ENCODE measurements at places on chromosomes 6 and 20.

DNA sequence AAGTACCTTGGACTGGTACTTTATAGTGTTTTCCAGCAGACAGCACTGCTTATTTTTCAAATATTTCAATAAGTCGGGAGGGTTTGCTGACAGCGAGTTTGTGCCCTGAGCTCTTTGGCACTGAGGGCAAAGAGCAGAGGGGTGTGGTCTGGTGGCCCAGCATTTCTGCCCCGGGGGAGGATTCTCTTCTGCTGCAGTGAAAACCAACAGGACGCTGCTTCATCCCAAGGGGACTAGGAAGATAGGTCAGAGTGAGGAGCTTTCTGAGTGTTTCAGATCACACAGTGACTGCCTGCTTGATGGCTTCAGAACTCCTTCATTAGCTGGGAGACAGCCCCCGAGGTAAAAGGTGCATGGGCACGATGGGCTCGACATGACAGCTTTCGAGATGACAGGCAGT, 8.6 kb downstream of the ULBP2 start:
- DNase-seq, result no peak

GRCh38 chr20:5810800-5811422, 60.7 kb downstream of the SHLD1 start:
- DNase-seq, result no peak

DNA sequence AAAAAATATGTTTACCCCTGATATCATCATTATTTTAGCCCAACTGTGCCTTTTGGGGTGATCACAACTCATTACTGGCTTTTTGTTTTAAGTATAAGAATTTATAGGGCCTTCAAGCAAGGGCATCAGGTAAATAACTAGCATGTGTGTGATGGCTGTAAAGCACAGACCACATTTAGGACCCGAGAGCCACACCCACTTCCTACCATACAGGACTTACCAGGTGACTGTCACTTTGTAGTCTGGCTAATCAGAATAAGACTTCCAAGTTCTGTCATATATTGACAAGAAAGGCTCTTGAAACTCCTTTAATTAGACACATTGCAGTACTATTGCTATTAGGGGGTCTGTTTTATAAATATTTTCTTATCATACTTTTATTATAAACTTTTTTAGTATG, 31.1 kb downstream of the TMEM242 start:
- no peak for DNase-seq

DNA sequence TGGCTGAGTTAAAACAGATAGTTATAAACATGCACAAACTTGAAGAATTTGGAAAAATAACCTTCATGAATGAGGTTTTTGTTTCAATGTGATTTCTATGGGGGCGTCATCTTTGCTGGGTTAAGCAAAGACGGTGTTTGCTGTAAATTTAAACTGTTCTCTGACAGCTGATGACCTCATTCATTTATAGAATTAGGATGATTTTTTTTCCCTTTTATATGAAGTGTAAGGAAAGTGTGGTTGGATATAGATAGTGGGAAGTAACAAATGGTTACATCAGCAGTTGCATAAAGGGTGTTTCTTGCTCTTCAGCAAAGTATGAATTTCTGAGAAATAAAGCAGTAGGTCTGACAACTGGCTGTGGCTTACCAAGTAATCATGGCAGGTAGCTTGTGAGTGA, 137.2 kb upstream of the CENPW start:
- no peak for DNase-seq

DNA sequence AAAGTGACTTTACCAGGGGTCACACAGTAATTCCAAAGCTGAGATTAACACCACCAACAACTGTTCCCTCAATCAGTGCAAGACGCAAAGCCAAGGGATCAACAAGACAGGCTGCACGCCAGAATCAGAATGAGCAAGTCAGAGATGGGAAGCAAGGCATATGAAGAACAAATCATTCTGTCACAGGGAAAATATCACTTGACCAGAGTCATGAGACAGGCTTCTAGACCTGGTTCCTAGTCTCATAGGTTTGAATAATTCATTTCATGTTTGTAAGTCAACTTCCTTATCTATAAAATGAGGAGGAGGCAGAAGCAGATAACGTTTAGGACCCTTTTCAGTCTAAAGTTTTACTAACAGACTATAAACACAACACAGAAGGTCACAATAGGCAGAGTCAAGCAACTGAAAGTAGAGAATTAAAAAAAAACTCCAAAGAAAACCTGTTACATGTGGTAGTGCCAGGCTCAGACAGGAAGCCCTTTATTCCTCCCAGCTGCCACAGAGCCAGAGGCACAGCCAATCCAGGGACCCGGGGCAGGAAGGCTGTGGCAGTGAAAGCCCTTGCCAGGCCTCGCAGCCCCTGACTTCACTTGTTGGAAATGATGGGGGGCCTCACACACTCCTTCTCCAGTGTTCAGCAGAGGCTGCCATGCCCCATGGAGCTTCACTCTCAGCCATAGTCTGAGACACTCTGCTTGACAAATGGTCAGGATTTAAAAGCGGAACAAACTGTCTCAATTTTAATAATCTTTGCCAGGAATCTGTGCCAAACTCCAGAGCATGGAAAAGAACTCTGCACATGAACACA, 29.2 kb upstream of the DST start:
- no peak for DNase-seq

DNA sequence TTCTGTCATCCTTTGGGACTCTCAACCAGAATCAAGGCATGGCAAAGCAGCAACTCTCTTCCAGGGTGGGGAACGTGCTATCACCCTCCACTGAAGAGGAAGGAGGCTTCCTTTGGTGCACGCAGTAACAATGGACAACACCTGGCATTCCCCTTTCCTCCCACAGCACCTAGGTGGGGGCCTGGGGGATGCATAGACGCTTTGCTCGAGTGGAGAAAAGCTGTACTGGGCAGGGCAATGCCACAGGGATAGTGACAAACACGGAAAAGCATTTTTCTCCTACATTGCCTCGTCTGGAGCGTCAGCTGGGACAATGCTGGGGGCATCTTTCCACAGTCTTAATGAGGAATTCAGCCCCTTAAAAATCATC, 82.9 kb downstream of the GMPR start:
- DNase-seq, result no peak

DNA sequence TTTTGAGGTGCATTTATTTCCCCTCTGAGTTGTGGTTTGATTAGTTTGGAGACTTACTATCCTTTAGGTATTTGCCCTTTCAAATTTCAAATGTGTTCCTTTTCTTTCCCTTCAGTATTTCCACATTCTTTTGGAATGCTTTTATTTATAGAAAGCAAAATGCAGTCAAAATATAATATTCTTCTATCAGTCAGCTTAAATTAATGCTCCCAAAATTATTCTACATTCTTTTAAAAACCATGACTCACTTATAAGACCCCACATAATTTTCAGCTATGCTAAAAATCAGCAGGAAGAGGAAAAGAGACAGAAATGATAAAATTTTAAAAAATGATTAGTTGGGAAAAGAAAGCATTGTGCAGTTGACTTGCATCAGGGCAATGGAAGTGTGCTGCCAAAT, 180.0 kb upstream of the SMLR1 start:
- DNase-seq, result no peak

GRCh38 chr6:89501222-89501621, 68.3 kb downstream of the ANKRD6 start:
- DNase-seq, result peak; percentile 14

GRCh38 chr20:15164726-15165125, 827.3 kb upstream of the FLRT3 start:
- no peak for DNase-seq

DNA sequence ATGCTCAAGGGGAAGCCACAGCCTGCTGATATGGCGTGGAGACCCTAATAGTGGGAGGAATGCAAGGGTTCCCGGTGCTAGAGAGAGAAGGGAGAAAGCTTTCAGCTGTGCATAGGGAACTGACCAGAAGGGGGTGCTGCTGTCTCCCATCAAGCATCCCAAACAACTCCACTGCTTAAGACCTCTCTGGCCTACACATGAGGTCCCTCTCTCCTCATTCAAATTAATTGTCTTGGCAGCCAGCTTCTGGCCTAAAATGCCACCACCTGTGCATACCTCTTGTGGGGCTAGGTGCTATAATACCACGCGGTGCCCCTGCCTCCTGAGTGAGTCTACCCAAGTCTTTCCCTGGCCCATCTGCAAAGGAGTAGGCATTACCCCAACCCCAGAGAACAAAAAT, 14.5 kb downstream of the ADISSP start:
- DNase-seq, result peak; percentile 7

DNA sequence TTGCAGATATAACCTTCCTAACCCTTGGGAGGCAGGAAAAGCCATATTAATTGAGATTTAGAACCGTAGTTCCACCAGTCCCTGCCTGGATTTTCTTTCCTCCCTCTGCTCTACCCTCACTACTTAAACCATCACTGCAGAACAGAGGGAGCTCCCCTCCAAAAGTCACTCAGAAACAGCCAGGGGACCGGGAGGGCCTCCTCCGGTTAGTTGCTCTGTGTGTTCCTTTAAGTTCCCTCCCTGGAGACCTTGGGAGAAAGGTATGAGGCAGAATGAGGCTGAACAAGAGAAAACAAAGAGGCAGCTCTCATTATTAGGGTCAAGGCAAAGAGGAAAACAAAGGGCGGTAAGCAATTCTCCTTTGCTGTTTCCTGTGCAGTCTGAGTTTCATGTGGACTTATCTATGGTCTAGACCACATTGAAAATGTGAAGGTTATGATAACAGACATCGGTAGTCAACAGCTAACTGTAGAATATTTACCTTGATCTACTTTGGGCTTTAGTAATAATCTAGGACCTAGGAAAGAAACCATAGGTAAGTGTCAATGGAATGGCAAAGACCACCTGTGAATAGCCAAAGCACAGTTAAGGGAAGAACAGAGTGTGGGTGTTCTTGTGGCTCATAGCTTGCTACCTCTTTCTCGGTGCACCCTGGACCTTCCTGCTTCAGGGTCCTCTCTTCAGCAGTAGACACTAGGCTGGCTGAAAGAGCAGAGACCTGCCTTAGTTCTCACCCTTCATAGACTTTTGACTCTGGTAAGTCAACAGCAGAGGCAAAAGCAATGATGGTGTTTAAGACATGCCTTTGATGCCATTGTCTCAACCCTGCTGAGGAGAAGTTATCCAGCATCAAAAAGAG, 250.9 kb upstream of the CITED2 start:
- no peak for DNase-seq

DNA sequence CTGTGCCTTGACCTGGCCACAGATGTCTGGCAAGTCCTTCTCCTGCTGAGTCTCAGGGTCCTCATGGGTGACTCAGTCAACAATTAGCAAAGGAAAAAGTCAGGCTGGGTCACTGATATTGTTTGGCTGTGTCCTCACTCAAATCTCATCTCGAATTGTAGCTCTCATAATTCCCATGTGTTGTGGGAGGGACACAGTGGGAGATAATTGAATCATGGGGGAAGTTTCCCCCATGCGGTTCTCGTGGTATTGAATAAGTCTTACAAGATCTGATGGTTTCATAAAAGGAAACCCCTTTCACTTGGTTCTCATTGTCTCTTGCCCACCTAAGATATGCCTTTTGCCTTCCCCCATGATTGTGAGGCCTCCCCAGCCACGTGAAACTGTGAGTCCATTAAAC, 45.7 kb downstream of the PREX1 start:
- no peak for DNase-seq

- no peak for DNase-seq
These were observed 1.1 kb downstream of the GNL1 start for GRCh38 chr6:30554962-30555815.

- DNase-seq, result no peak
These were observed 37.3 kb upstream of the TOP1 start for GRCh38 chr20:40991181-40991889.

- no peak for DNase-seq
These were observed 818 bp upstream of the MDGA1 start for GRCh38 chr6:37698264-37699137.

- no peak for DNase-seq
These were observed 8.1 kb upstream of the FUT9 start for GRCh38 chr6:96007663-96008062.

GRCh38 chr6:26439151-26440125, 866 bp upstream of the BTN3A3 start:
- DNase-seq, result no peak
